ENCODE measurements at places on chromosomes 2 and 18. TPM values are rescaled to one million over a fixed set of nuclear protein-coding genes. Genes with fewer than 3 reads are reported as not detected.
A peak's percentile ranks its signal among the peaks of the same experiment; 100 is the strongest.

DNA sequence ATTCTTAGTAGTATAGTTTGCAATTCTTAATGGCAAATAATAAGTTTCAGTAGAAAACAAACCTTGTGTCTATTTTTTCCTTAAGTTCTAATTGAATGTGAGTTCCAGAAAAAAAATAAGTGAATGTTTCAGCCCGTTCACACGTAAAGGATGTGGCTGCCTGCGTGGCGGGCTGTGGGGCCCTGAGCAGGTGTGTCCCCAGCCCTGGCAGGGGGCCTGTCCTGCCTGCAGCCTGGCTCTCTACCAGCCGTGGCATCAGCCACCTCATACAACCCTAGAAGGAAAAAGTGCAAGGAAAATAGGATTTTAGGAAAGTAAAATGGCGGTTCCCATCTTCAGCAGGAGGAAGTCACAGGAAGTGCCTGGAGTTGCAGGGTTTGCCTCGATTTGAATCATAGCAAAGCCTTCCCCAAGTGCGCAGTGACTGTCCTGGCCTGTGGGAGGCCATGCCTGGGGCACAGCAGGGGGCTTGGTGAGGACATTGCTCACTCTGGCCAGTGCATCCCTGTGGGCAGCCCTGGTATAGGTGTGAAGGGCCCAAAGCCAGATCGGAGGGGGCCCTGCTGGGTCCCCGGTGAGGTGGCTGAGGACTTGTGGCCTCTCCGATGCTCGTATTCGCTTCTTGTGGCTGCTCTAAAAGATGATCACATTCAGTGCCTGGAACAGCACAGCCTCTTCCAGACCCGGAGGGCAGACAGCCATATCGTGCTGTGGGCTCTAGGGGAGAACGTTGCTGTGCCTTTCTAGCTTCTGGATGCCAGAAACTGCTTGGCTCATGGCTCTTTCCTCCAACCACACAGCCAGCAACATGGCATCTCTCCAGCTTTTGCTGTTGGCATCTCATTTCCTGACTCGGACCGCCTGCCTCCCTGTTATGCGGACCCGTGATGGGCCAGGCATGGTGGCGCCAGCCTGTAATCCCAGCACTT lies 12.6 kb downstream of the DTYMK start:
- H3K27ac ChIP-seq, result peak overlapping the region; percentile 50
- H3K4me3 ChIP-seq, result no peak overlapping the region
- H3K27me3 ChIP-seq, result no peaks in the 10 kb centered on the region
- H3K36me3 ChIP-seq, result peaks cover 49% of the 10 kb centered on the region

The STARD7 gene
- 85.6 TPM for total RNA-seq

DNA sequence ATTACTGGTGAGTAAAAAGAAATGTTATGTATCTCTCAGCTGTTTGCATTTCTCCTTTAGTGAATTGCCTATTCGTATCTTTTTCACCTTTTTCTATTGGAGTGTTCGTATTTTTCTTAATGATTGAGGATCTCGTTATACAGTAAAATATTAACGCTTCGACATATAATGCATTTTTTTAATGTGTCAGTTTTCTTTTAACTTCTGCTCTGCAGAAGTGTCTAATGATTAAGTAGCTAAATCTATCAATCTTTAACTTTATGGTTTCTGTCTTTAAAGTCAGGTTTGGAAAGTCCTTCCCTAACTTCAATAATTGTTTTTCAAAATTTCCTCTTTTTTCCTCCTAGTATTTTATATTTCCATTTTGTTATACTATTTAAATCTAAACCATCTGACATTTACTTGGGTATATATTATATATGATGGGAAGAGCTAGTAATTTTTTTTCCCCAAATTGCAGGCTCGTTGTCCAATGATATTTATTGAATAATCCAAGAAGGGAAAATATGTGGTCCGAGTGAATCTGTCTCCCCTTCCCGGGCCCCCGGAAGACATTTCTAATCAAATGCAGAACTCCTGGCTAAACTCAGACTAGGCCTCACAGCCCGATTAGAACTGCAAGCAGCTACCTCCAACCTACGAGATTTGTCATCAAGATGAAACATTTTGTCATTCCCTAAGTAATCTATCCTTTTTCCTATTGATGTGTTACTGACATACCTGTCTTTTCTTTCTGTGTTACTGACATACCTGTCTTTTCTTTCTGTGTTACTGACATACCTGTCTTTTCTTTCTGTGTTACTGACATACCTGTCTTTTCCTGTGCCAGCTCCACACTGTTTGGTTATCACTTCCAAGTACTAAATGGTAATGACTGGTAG lies 17.2 kb downstream of the PCBP1 start:
- H3K36me3 ChIP-seq, result no peaks in the 10 kb centered on the region
- H3K27me3 ChIP-seq, result no peaks in the 10 kb centered on the region
- H3K27ac ChIP-seq, result no peak overlapping the region
- H3K4me3 ChIP-seq, result no peak overlapping the region
- DNase-seq, result no peak
- peaks cover 4% of the 10 kb centered on the region for H3K4me1 ChIP-seq

DNA sequence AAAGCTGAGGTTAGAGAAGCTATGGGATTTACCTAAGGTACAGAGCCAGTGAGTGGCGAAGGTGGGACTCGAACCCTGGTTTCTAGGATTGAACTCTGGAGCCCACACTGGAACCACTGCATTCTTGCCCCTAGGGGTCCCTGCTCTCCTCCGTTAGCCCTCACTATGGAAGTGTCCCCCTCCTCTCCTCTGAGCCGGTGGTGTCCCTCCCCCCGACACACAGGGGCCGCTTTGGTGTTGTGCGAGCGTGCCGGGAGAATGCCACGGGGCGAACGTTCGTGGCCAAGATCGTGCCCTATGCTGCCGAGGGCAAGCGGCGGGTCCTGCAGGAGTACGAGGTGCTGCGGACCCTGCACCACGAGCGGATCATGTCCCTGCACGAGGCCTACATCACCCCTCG lies 8.5 kb upstream of the GMPPA start:
- H3K4me1 ChIP-seq, result no peaks in the 10 kb centered on the region
- H3K36me3 ChIP-seq, result peaks cover 71% of the 10 kb centered on the region
- H3K27me3 ChIP-seq, result no peaks in the 10 kb centered on the region
- no peak overlapping the region for H3K4me3 ChIP-seq
- no peak overlapping the region for H3K27ac ChIP-seq

DNA sequence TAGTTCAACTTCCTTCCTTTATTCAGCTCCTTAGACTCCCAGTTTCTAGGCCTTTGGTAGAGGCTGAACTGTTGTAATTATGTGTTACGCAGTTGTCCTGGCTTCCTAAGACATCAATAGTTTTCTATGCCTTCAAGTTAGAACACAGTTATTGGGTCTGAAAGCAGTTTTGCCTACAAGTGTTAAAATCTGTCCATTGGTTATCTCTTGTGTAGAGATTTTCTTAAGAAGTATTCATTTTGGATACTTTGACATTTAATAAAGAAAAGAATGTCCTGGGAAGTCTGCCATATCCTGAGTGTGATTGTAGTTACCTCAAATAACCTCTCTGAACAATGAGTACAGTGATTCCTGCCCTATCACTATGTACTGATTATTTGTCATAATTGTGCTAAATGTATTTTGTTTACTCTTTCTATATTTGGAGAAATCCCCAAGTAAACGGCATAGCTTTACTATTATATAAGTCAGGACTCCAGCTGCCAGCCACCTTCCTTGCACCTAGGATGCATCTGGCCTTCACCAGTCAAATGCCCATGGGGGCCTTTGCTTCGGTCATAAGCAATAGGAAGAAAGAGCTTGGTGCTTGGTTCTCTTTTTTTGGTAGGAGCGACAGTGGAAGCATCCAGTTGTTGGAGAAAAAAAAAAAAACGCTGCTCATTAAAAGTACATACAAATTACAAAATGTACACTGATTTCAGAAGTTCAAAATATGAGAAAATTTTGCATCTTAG lies 449.5 kb upstream of the PKDCC start:
- H3K27ac ChIP-seq, result peak overlapping the region; percentile 10
- H3K36me3 ChIP-seq, result no peaks in the 10 kb centered on the region
- H3K4me3 ChIP-seq, result no peak overlapping the region

The TDRD15 gene
- total RNA-seq, result not detected

GRCh38 chr2:99648906-99649789 lies 159.3 kb upstream of the REV1 start:
- peaks cover 3% of the 10 kb centered on the region for H3K4me1 ChIP-seq
- no peaks in the 10 kb centered on the region for H3K36me3 ChIP-seq
- H3K27ac ChIP-seq, result peak overlapping the region; percentile 21
- H3K27me3 ChIP-seq, result no peaks in the 10 kb centered on the region

- H3K36me3 ChIP-seq, result no peaks in the 10 kb centered on the region
- peak overlapping the region; percentile 85 for H3K27ac ChIP-seq
Measured at GRCh38 chr2:157874348-157874747, 1.8 kb downstream of the ACVR1 start.

- H3K4me1 ChIP-seq, result peaks cover 29% of the 10 kb centered on the region
- no peaks in the 10 kb centered on the region for H3K36me3 ChIP-seq
- no peak overlapping the region for H3K4me3 ChIP-seq
- DNase-seq, result no peak
- H3K27ac ChIP-seq, result peak overlapping the region; percentile 70
Measured at GRCh38 chr2:86298411-86299390, 38.7 kb downstream of the REEP1 start.

- H3K4me3 ChIP-seq, result no peak overlapping the region
- H3K4me1 ChIP-seq, result no peaks in the 10 kb centered on the region
- H3K27me3 ChIP-seq, result no peaks in the 10 kb centered on the region
Measured at GRCh38 chr18:69226971-69227370, 173.7 kb upstream of the DOK6 start.

The BCL11A gene
- total RNA-seq, result 0.11 TPM

DNA sequence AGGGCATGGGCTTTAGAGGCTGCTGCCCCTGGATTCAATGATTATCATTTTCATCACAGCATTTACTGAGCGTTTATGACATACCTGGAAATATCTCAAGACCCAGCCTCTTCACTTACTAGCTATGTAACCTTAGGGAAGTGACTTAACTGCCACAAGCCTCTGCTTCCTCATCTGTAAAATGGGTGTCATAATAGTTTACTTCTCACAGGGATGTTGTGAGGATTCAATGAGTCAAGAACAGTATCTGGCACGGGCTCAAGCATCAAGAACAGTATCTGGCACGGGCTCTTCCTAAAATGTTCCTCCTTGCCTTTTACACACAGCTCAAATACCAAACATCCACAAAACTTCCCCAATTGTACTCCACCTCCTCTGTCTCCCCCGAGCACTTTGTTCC lies 31.4 kb downstream of the LGALSL start:
- H3K27ac ChIP-seq, result no peak overlapping the region
- no peaks in the 10 kb centered on the region for H3K27me3 ChIP-seq
- H3K36me3 ChIP-seq, result no peaks in the 10 kb centered on the region
- no peak for DNase-seq
- peaks cover 2% of the 10 kb centered on the region for H3K4me1 ChIP-seq
- no peak overlapping the region for H3K4me3 ChIP-seq

DNA sequence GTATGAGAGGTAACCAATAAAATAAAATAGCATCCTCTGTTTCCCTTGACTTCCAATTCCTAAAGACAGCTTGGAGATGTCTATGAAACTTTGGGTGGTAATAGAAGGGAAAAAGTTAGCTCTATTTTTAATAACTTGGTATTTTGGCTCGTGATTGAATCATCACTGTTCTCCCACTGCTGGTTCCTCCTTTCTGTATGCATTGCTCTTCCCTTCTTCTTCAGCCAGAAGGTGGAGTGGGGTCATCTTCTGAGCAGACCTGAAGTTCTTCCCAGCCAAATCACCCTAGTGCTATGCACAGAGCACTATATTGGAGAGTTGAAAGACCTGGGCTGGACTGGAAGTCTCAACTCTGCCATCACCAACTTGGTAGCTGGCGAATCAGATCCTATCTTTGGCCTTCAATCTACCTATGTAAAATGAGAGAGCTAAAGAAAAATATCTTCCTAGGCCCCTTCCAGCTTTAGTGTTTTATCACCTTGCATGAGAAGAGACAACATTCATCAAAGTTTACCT lies 54.1 kb downstream of the CPO start:
- no peak overlapping the region for H3K4me3 ChIP-seq
- DNase-seq, result no peak
- H3K4me1 ChIP-seq, result no peaks in the 10 kb centered on the region
- no peaks in the 10 kb centered on the region for H3K36me3 ChIP-seq
- H3K27me3 ChIP-seq, result no peaks in the 10 kb centered on the region
- no peak overlapping the region for H3K27ac ChIP-seq

DNA sequence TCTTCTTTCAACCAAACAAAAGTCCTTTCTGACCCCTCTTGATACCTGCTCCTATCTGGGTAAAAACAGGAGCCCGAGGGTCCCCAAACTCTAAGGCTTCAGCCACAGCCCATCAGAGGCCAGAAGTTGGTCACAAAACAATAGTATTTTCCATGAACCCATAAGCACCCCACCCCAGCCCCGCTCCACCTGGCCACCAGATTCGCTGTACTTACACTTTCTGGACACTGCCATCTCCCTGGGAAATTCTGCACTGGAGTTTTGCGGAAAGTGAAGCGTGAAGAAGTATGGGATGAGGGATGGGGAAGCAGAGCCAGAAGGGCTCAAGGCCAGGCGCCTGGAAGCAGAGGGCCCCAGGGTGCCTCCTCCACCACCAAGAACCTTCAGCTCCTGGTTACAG lies 5.2 kb upstream of the RUFY4 start:
- H3K4me1 ChIP-seq, result peaks cover 4% of the 10 kb centered on the region
- H3K27ac ChIP-seq, result no peak overlapping the region
- DNase-seq, result no peak

GRCh38 chr2:69499966-69500365 lies 62.7 kb upstream of the NFU1 start:
- no peak overlapping the region for H3K27ac ChIP-seq
- no peaks in the 10 kb centered on the region for H3K27me3 ChIP-seq
- no peak for DNase-seq

The SH2D6 gene
- not detected for total RNA-seq

DNA sequence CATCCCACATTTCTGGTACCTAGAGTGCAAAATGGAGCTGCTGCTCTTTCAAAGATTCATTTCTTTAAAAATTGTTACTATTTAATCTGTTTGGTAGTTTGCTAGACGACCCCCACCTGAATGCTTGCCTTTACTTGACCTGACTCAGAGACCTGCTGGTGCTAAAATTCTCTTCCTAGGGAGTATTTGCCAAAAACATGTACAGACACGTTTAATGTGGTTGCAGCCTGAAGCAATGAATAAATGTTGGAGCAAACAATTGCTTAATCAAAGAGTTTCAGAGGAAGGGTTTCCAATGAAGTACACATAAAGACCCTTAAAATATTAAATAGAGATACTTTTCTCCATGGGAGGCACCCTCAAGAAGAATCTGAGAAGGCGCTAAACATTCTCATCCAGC lies 734.4 kb downstream of the CBLN2 start:
- H3K27ac ChIP-seq, result no peak overlapping the region
- H3K27me3 ChIP-seq, result no peaks in the 10 kb centered on the region
- no peak for DNase-seq
- H3K4me3 ChIP-seq, result no peak overlapping the region
- no peaks in the 10 kb centered on the region for H3K36me3 ChIP-seq
- H3K4me1 ChIP-seq, result no peaks in the 10 kb centered on the region

DNA sequence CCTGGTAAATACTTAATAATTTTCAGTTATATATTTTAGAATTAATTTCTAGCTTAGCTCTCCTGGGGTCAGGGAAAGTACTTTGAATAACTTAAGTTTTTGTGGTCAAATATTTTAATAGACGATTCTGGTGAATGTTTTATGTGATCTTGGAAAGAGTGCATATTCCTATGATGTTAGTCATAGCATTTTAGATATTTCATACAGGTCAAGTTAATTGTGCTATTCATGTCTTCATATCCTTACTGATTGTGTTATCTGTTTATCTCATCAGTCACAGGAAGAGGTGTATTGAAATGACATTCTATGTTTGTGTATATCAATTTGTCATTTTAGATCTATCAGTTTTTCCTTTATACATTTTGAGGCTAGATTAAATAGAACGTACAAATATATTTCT lies 576.2 kb downstream of the CPS1 start:
- no peaks in the 10 kb centered on the region for H3K27me3 ChIP-seq
- H3K27ac ChIP-seq, result no peak overlapping the region
- no peak overlapping the region for H3K4me3 ChIP-seq
- H3K36me3 ChIP-seq, result no peaks in the 10 kb centered on the region
- DNase-seq, result no peak

All from ascending aorta (tissue), 2 donors.